ENCODE measurements at places on chromosomes 1 and 21. TPM values are rescaled to one million over a fixed set of nuclear protein-coding genes. Genes with fewer than 3 reads are reported as not detected.

FCGR1A gene
- total RNA-seq: not detected

CR1 gene
- total RNA-seq: 0.09 TPM

CELSR2 gene
- total RNA-seq: 25.0 TPM

SLAMF9 gene
- total RNA-seq: not detected

MCOLN2 gene
- 0.82 TPM for total RNA-seq

LCA5L gene
- 0.86 TPM for total RNA-seq

SDC3 gene
- total RNA-seq: 43.2 TPM

KRTAP20-3 gene
- not detected for total RNA-seq

LCE2A gene
- total RNA-seq: not detected

CLIC6 gene
- total RNA-seq: 1.7 TPM

RBP7 gene
- 2.2 TPM for total RNA-seq

ATP6V1G3 gene
- not detected for total RNA-seq

CREG1 gene
- total RNA-seq: 41.7 TPM

CBR3 gene
- total RNA-seq: not detected

ZNF692 gene
- total RNA-seq: 80.1 TPM

FCMR gene
- total RNA-seq: not detected

SPATA45 gene
- not detected for total RNA-seq

NBPF8 gene
- 25.2 TPM for total RNA-seq

LYPD8 gene
- total RNA-seq: not detected

MIS18A gene
- total RNA-seq: 18.9 TPM

GPBP1L1 gene
- 114 TPM for total RNA-seq

FAM167B gene
- 1.8 TPM for total RNA-seq

RAB3B gene
- 4.0 TPM for total RNA-seq

ACTN2 gene
- total RNA-seq: 2.2 TPM

ADGRL4 gene
- total RNA-seq: 0.07 TPM

DHDDS gene
- total RNA-seq: 47.5 TPM

LRRC38 gene
- not detected for total RNA-seq

L1TD1 gene
- total RNA-seq: 5.3 TPM

FNDC10 gene
- 6.2 TPM for total RNA-seq

ELF3 gene
- 112 TPM for total RNA-seq

ALG14 gene
- 3.8 TPM for total RNA-seq

CSMD2 gene
- 1.1 TPM for total RNA-seq

LCE1C gene
- not detected for total RNA-seq

FALEC gene
- total RNA-seq: 1.9 TPM

MX1 gene
- 42.4 TPM for total RNA-seq

Data from mesothelial cell of epicardium (in vitro differentiated cells).